Smooth muscle cell of the umbilical artery (primary cell): ENCODE measurements at places on chromosomes 16 and 17. TPM values are rescaled to one million over a fixed set of nuclear protein-coding genes. Genes with fewer than 3 reads are reported as not detected.

The NKD1 gene
- total RNA-seq = under 0.01 TPM in 2 replicates

The P2RX1 gene
- total RNA-seq = 4.8 and 17.3 TPM in 2 replicates

The ZNF213 gene
- 8.0 and 14.0 TPM in 2 replicates for total RNA-seq

The FAM234A gene
- total RNA-seq = 122 and 156 TPM in 2 replicates

The TPPP3 gene
- 0.46 and 0.59 TPM in 2 replicates for total RNA-seq
